Cortex of kidney (tissue), 1 donor: ENCODE measurements at places on chromosomes 11 and 22.

DNA sequence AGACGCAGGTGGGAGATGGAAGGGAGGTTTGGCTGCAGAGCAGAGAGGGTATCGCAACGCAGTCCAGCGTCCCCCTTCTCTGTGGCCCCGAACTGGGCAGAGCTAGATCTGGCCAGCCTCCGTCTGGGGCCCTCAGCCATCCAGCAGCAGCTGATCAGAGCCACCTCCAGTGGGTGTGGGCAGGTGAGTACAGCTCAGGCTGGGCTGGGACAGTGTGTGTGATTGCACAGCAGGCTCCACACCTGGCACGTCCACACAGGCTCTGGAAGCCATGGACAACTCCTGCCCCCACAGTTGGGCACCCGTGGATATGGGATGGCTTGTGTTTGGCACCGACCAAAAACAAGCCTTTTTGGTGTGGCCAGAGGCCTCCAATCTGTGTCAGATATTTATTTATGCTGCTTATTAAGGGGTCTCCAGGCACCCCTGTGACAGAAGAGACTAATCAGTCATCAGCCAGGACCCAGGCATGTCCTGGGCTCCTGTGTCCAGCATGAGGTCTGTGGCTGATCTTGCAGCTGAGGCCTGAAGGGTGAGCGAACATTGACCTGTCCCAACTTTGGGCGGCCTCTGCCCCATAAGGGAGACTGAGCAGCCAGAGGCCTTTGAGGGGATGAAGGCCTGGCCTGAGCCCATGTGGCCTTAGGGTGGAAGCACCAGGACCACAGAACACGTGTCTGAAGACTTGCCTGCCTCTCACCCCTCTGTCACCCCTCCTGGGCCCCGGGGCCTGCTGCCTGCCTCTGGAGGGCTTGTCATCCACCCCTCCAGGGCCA lies 18.6 kb downstream of the POLR3H start:
- no peak for DNase-seq

- DNase-seq = no peak
Observed at GRCh38 chr11:67178878-67179277, 59.8 kb downstream of the KDM2A start.

DNA sequence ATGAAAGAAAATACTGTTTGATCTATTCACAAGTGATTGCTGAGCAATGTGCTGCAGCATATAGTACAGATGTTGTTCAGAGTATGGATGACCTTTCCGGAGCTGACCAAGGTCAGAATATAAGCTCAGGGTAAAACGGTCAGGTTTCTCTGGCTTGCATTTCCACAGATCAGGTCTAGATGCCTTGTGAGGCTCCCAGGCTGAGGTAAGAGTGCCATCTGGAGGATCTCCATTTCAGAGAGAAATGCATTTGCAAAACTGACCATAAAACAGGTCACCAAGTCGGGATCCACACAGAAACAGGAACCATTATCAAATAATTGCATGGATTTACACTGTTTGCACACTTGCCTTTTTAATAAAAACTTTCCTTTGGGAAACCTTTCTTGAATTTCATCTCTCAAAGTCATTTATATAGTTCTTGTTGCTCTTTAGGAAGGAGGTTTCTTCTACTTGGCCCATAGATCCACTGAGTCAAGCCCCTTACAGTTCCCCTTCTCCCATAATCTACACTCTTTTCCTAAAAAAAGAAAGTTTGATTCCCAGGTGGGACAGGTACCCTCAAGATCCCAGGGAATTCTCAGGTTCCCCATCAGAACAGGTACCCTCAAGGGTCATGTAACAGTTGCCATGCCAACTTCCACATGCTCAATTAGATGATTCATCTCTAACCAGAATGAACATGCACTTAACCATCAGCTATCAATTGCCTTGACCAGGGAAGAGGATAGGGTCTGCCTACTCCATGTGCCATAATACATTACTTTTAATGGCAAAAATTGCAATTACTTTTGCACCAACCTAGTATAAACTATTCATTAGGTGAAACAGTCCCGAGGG lies 25.0 kb upstream of the TMPRSS5 start:
- DNase-seq = no peak

DNA sequence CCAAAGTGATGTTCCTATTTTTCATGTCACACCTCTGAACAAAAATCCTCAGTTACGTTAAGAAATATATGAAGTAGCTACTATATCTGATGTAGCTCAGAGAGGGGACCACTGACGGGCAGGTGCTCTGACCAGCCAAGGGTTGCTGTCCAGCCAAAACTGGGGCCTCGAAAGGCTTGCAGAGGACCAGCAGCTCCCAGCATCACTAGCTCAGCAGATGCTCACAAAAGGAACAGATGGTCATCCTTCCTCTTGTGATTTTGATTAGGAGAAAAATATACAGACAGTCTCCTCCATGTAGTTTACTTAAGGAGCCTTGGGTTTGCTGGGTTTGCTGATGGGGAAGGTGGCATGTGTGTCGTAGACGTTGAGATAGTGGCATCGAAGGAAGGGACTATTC lies 374.6 kb upstream of the B3GAT1 start:
- DNase-seq = no peak

GRCh38 chr11:15119826-15120225 lies 5.1 kb downstream of the INSC start:
- no peak for DNase-seq

DNA sequence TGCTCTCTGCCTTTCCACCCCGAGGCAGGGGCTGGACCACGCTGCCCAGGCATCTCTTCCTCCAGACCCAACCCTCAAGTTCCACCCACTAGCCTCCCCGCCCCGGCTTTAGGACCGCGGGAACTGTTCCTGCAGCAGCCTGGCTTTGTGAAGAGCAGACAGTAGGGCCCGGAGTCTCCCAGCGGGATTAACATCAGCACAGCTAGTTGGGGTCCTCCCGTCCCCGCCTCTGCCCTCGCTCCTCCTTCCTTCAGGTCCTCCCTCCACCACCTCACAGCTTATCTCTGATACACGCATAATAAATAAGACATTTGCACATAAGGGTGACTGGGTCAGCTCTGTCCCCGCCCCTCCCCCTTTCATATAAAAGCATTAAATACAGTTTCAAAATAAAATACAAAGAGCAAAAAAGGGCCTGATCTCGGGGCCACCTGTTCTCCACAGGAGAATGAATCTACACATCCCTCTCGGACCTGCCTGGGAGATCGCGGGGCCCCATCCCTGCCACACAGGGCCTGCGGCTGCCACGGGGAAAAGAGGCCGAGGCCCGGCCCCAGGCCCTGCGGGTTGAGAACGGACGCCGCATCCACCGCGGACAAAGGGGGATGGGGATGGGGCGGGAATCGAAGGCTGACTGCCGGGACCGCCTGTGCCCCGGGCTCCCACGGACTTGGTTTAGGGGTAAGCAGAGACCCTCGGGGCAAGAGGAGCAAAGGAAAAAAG lies 6.5 kb downstream of the ZFTA start:
- DNase-seq = no peak

DNA sequence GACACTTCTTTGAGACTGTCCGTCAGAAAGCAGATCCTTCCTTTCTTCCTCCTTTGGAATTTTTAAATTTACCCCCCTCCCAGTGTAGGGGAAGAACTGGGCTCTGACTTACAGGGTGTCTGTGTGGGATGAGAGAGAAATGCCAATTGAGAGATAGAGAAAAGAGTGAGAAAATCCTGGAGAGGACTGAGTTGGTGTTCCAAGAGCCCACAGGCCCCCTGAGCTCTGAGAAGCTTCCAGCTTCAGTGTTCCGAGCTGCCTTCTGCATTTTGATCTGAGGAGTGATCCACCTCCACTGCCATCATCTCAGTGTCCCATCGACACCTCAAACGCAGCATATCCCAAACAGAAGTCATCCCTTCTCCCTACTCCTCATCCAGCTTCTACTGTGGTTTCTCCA lies 70.7 kb upstream of the GRK3 start:
- no peak for DNase-seq

DNA sequence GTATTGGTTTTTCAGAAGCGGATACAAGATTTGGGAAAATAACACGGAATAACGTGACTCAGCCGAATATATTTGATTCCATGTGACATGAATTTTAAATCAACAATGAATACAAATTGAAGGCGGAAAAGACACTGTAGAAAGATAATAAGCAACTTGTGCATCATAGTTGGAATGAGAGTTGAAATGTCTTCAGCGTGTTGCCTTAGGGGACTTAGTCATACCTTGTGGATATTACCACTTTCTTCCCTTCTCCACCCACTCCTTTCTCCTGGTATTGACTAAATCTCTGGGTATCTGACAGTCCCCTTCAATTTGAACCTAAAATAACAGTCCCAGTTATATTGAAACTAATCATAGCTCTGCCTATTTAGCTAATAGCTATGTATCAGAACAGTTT lies 2373.1 kb upstream of the RAG2 start:
- DNase-seq = no peak

DNA sequence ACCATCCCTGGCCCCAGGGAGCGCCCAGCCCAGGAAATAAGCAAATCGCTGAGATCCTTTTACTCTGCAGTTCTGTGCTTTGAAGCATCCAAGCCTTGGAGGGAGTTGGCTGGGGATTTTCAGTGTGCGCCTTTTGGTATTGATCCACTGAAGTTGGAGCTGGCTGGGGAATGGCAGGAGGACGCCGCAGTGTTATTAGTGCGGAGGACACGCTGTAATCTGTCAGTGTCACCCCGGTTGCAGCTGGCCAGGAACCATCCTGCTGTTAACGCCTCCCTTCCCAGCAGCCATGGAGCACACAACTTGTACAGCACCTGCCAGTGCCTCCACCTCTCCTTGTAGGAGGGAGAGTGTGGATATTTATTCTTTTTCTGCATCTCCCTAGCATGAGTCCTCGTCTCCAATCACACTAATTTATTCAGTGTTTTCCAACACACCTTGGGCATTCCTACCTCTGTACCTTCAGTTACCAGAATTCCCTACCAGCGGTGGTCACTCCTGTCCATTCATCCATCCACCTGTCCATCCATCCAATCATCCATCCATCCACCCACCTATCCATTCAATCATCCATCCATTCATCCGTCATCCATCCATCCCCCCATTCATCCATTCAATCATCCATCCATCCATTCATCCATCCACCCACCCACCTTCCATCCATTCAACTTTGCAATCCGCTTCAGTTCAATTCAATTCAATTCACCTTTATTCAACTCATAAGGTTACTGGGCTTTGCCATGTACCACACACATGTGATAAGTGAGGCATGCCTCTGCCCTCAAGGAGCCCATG lies 21.9 kb upstream of the EIF3D start:
- no peak for DNase-seq

- DNase-seq = no peak
Observed at GRCh38 chr22:29541845-29542244, 11.7 kb downstream of the THOC5 start.

DNA sequence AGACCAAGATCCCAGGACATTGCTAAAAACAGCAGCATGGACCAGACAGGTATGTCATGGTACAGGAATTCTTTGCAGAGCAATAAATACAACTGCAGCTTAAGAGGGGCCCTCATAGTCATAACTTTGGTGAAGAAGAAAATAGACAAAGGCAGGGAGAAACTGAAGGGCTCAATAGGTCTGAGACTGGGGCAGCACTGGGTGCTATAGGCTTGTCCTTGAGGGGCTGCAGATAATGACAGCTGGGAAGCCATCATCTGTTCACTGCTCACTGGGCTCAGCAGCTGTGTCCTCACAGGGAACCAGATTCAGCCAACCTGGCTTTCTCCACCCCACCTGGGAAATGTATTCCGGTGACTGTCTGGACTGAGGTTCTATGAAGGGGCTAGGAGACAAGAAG lies 68.4 kb downstream of the ZNF280B start:
- no peak for DNase-seq

DNA sequence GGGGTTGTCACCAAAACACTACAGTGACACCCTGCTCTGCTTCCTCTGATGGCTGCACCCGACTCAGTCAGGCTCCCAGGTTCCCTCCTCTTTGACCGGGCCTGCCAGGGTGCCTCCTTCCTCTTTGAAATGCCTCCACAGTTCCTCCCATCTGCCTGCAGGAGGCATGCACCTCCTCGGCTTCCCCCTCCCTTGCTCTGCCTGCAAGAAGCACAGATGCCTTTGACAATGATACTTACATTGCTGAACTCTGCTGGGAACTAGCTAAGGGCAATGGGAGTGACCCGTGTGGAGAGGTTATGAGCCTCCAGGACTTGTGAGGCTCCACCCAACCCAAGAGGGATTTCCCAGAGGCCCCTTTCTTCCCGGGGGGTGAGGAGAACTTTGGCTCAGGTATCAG lies 674.1 kb downstream of the OPCML start:
- no peak for DNase-seq

DNA sequence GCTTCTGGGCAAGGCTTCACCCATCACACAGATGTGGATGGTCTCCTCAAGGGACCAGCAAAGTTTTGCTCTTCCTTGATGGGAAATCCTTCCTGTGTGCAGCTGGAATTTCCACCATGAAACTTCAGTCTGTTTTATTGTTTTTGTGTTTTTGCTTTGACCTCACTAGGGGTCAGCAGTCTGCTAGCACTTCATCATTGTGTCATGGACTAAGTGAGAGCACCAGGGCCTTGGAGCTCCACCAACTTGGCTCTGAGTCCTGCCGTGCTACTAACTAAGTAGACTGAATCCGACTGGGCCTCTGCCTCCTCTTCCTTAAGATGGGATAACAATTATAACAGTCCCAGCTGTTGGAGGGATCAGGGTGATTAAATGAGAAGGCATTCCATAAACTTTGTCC lies 305.8 kb upstream of the NCAM1 start:
- DNase-seq = no peak
